MG63 (cell line): ENCODE measurements at places on chromosomes 2 and 18. TPM values are rescaled to one million over a fixed set of nuclear protein-coding genes. Genes with fewer than 3 reads are reported as not detected.

GRCh38 chr2:240933966-240934700 lies 28.0 kb downstream of the CROCC2 start:
- no peak for DNase-seq

DNA sequence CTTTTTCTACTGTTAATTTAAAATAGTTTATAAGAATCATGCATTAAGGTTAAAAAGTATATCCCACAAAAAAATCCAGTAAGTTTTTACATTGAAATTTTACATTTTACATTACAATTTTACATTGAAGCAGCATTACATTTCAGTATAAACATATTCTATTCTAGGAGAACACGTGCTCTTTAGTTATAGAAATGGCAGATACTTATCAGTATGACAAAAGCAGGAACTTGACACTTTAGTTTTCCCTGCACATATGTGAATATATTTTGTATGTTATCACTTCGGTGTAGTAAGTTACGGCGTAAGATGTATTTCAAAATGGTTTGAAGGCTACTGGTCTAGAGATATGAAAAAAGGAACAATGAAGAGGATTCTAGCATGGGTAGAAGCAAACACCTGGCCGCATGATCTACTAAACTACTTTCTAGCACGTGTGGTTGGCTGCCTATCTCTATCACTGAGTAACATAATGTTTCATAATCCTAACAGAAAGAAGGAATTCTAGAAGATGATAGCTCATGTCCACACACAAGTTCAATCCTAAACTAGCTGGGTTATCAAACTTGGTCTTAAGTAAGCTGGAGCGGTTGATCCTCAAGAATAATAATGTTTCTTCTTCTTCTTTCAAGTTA lies 5.4 kb downstream of the IMMT start:
- no peak for DNase-seq

LRP1B gene
- 0.07 TPM in 1 of 2 replicates, not detected in the other for total RNA-seq

DNA sequence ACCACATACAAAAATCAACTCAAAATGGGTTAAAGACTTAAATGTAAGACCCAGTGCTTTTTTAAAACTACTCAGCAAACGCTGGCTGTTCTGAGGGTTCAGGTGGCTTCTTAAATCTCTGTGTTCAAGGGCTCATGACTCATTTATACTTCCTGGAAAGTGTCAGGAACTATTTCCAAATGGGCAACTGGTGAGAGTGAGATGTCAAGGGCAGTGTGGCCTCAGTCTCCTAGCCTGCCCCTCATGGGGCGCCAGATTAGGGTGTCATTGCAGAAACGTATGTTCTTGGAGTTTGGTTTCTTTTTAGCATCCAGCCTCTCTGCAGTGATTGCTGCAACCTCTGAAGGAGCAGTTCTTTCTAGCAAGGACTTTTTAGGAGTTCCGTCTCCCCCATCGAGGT lies 485.4 kb downstream of the TNS1 start:
- DNase-seq, result no peak

GRCh38 chr2:241483305-241483704 lies 25.1 kb downstream of the STK25 start:
- DNase-seq, result no peak

DNA sequence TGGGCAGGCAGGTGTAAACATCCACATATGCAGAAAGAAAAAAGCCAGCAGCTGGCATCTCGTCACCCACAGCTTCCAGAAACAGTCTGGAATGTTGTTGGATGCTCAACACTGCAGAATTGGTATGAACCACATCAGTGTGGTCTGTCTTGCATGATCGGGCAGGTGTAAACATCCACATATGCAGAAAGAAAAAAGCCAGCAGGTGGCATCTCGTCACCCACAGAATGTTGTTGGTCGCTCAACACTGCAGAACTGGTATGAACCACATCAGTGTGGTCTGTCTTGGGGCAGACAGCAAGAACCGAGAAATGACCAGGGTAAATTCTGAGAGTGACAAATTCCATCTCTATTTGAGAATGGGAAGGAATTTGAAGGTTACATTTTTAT lies 39.6 kb downstream of the DOCK10 start:
- DNase-seq, result no peak

SERPINB5 gene
- total RNA-seq, result 37.8 and 43.9 TPM in 2 replicates

LOXHD1 gene
- not detected in 2 replicates for total RNA-seq

UPP2 gene
- not detected in 2 replicates for total RNA-seq

GRCh38 chr2:61379521-61379920 lies 91.4 kb downstream of the USP34 start:
- no peak for DNase-seq

CYP1B1 gene
- 21.1 and 27.7 TPM in 2 replicates for total RNA-seq

AMER3 gene
- not detected in 2 replicates for total RNA-seq

NXPH2 gene
- 5.0 TPM in 1 of 2 replicates, not detected in the other for total RNA-seq

DNA sequence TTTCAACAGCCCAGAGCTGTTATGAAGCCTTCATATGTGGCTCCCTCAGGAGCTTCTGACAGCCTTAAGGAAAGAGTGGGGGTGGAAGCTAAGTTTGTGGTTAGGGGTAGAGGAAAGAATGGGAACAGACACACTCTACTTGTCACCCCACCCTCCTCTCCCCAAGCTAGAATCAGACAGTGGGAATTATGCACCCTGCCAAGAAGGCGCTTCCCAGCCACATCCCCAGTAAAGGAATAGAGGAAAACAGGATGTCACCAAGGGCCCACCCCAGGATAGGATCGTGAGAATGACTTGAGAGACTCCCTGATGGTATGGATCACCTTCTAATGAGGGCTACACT lies 32.4 kb upstream of the EML4 start:
- no peak for DNase-seq

GRCh38 chr18:31268985-31269406 lies 49.0 kb upstream of the DSG1 start:
- no peak for DNase-seq

MEP1B gene
- 0.20 TPM in 1 of 2 replicates, not detected in the other for total RNA-seq

KYNU gene
- total RNA-seq, result 0.82 TPM in 1 of 2 replicates, not detected in the other

DNA sequence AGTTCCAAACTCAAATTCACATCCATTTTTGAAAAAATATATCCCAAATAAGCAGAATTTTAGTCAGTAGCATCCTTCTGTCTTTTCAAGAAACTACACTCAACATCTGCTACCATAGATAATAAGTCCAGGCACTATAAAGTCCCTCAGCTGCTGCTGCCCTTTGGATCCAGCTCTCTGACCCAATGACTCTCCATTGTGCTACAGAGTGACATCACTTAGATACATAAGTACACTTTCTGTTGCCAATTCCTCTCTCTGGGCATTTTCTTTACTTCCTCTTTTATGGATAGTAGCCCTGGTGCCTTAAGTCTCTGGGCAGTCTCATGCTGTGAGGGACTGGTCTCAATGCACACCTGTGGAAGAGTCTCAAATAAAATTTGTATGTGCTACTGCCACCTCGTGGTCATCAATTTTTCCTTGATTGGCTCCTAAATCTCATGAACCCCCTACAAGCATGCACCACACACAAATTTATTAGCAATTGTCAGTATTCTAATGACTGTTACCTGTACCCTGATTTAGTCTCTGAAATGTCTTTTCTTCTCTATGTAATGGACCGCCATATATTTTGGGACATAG lies 219.2 kb downstream of the LRP1B start:
- DNase-seq, result no peak

- DNase-seq, result no peak
Observed at GRCh38 chr2:158481116-158481515, 24.4 kb downstream of the PKP4 start.

GRCh38 chr2:237673130-237674001 lies 46.0 kb downstream of the LRRFIP1 start:
- peak; percentile 33 for DNase-seq

- no peak for DNase-seq
Observed at GRCh38 chr18:71936744-71937143, 607.4 kb downstream of the CBLN2 start.

DNA sequence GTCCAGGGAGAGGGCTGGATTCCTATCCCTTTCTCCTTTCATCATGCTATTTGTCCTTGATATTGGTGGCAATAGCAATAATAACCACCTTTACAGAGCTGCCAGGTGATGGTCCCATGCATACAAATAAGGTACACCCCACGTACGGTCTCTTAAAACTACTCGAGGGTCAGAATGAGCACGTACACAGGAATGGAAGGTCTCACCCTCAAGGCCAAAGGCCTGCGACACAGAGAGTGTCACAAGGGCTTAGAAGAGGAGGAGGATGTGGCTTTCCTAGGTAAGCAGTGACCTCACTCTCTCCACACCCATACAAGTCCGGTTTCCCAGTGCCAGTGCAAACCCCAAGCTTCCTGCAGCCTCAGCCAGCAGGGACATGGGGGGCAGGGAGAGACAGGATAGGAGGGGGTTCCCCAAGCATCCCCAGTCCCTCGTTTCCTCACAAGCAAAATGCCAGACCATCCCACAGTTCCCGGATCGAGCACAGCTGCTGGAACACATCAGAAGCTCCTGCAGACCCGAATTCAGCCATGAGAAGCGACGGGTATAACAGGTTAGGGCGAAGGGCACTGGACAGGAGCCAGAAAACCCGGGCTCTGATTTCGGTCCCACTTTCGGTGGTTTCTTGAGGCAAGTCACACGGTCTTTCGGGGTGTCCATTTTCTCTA lies 49.2 kb downstream of the PLB1 start:
- no peak for DNase-seq

- DNase-seq, result no peak
Observed at GRCh38 chr2:124081154-124081716, 56.1 kb downstream of the CNTNAP5 start.

DNA sequence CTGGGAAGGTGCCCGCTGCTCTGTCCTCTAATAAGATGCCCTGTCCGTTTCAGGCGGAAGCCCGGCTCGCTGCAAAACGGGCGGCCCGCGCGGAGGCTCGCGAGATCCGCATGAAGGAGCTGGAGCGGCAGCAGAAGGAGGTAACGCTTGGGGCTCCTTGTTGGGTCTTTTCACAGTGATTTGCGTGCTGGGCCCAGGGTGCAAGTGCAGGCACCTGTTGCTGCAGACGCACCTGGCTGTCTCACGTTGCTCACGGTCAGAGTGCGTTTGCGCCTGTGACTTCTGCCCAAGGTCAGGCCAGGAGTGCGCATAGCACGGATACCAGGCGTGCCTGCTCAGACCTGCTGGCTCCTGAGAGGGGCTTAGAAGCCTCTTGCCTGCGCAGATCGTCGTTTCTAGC lies 81.1 kb downstream of the LRRFIP1 start:
- DNase-seq, result no peak

MRO gene
- 0.07 TPM in 1 of 2 replicates, not detected in the other for total RNA-seq

DNA sequence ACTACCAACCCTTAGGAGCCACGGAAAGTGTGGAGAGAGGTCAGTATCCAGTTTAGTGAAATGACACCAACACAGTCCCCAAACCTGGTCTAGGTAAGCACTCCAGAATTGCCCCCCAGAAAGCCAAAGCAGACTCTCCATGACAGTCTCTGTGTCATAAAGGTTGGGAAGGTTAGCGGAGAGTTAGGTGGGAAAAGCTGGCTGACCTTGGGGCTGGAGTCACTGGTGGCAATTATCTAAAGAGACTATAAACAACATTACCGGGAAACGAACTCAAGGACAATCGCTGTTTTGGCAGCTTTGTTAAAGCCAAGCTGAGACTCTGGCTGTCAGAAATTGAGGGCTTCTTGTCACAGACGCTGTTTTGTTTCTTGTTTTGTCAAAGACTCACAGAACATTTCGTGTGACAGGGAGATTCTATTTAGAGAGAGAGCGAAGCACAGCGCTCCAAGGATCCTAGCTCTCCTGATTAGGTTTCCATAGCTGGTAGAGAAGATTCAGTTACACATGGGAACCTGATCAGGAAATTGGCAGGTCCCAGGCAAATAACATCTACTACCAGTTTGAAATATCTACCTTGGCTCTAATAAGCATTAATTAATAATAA lies 111.3 kb downstream of the LNPK start:
- no peak for DNase-seq

- peak; percentile 80 for DNase-seq
Observed at GRCh38 chr2:70141902-70142589, 48.8 kb downstream of the C2orf42 start.

- peak; percentile 71 for DNase-seq
Observed at GRCh38 chr2:180707884-180708205, 272.6 kb upstream of the UBE2E3 start.

- DNase-seq, result no peak
Observed at GRCh38 chr2:38823386-38823785, 45.4 kb downstream of the GEMIN6 start.

IL18RAP gene
- total RNA-seq, result not detected in 2 replicates

- no peak for DNase-seq
Observed at GRCh38 chr2:231355508-231356465, 39.7 kb upstream of the B3GNT7 start.

- no peak for DNase-seq
Observed at GRCh38 chr18:42534313-42534712, 579.3 kb downstream of the PIK3C3 start.

DNA sequence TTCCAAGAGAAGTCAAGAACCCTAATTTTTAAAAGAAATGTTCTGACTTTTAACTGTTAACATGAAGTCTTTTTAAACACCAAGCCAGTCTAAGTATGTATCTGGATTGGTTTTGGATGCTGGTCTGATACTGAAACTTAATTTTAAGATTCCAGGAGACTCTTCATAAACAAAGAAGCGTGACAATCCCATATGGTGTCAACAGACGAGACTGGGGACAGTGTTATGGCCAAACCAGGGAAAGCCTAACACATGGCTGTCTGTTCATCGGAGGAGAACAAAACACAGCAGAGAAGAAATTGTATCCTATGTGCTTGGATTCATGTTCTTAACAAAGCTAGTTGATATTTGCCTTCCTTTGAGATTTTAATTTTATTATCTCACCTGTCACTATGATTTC lies 80.5 kb upstream of the UPP2 start:
- DNase-seq, result no peak

DNA sequence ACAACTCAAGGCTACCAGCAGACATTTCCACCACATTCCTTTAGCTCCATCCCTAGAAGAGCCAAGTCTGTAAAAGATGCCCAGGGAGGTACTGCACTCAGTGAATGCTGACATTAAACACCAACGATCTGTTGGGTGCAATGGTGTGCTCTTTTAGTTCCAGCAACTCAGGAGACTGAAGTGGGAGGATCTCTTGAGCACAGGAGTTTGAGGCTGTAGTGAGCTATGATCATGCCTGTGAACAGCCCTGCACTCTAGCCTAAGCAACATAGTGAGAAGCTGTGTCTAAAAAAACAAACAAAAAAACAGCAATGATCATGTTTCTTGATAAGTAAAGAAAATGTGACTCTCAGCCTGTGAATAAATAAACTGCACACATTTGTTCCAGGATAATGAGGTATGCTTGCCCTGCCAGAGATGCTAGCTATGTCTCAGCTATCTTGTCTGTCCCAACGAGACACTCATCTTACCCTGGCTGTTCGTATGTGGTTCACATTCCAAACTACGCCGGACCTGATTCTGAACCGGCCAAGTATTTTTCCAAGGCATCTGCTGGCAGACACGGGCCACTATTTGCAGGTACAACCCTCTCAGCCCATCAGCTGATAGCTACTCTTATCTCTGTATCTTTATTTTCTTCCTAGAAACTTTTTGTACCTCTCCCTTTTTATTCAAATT lies 21.8 kb downstream of the TMEM182 start:
- no peak for DNase-seq

- peak; percentile 11 for DNase-seq
Observed at GRCh38 chr18:43525169-43525568, 247.9 kb upstream of the SYT4 start.

DNA sequence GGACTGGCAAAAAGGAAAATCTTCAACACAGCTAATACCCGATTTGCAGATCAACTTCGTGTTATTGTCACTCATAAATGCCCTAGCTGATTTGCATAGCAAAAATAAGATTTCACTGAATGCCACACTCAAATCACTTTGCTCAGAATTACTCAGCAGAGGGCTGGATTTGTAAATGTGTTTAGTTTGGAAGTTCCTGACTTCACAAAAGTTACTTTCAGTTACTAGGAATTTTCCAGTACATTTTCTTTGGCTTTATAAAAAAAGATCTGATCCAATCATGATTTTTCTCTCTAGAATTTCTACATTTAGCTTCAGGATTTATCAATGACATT lies 433.3 kb upstream of the ID2 start:
- no peak for DNase-seq

EEF1B2 gene
- total RNA-seq, result 425 and 693 TPM in 2 replicates

EMILIN1 gene
- total RNA-seq, result 91.6 and 144 TPM in 2 replicates
